Breast epithelium (tissue), 4 donors: ENCODE measurements at places on chromosomes 1 and 21. TPM values are rescaled to one million over a fixed set of nuclear protein-coding genes. Genes with fewer than 3 reads are reported as not detected.

Gene COL16A1
- total RNA-seq: 55.2 TPM

Gene CD52
- total RNA-seq: 12.3 TPM

Gene KIAA1614
- total RNA-seq: 4.3 TPM

Gene SH2D2A
- total RNA-seq: 5.4 TPM

Gene CLDN17
- not detected for total RNA-seq
